Ovary (tissue), 10 donors: ENCODE measurements at places on chromosomes 2 and 18. TPM values are rescaled to one million over a fixed set of nuclear protein-coding genes. Genes with fewer than 3 reads are reported as not detected.

The GPAT2 gene
- total RNA-seq = 1.7 TPM

The SCG2 gene
- total RNA-seq = 0.18 TPM

The SPC25 gene
- 0.84 TPM for total RNA-seq

The MOB1A gene
- total RNA-seq = 93.0 TPM

The ASNSD1 gene
- 61.9 TPM for total RNA-seq

The NT5DC4 gene
- not detected for total RNA-seq

The TM4SF20 gene
- total RNA-seq = not detected

The FOXI3 gene
- not detected for total RNA-seq

The KATNAL2 gene
- 3.5 TPM for total RNA-seq

The SCN9A gene
- total RNA-seq = 2.0 TPM

The HAUS1 gene
- total RNA-seq = 25.7 TPM

The BARD1 gene
- 13.5 TPM for total RNA-seq

The FHOD3 gene
- 9.0 TPM for total RNA-seq

The TRAF3IP1 gene
- 18.2 TPM for total RNA-seq

The C2orf80 gene
- not detected for total RNA-seq

The CCNYL1 gene
- 5.4 TPM for total RNA-seq

The FAP gene
- total RNA-seq = 0.76 TPM

The RUFY4 gene
- total RNA-seq = not detected

The GPR39 gene
- total RNA-seq = not detected

The NEU2 gene
- total RNA-seq = not detected
